ENCODE measurements at places on chromosomes 13 and 19. TPM values are rescaled to one million over a fixed set of nuclear protein-coding genes. Genes with fewer than 3 reads are reported as not detected.

DNA sequence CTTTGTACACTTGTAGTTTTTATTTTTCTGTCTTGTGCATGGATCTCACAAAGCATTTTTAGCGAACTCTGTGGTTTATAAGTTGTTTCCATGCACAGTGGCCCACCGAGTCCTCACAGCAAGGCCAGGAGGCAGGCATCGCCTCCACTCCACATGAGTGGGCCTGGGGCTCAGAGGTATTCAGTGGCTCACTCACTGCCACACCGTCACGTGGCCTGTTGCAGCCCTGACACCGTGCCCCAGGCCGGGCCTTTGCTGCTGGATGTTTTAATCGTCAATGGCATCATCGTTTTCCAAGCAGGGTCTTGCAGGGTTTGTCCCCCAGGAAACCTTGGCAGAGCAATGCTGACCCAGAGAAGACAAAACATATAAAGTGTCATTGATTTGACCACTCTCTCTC, 59.8 kb downstream of the SPACA7 start:
- DNase-seq, result no peak

DNA sequence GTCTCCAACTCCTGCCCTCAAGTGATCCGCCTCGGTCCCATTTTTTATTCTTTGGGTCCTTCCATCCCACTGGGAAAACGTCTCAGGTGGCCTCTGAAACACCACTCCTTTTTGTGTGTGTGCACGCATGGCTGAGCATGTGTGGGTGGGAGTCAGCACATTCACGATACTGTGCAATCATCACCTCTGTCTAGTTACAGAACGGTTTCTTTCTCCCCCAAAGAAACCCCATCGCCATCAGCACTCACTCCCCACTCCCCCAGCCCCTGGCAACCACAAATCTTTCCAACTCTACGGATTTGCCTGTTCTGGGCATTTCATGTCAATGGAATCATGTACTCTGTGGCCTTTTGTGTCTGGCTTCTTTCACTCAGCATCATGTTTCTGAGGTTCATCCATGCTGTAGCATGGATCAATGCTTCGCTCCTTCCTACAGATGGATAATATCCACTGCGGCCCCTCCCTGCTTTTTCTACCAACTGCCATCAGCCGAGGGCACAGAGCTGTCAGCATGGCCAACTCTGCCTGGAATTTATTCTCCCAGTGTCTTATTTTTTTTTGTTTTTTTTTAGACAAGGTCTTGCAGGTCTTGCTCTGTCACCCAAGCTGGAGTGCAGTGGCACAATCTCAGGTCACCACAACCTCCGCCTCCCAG, 9.7 kb downstream of the F2RL3 start:
- no peak for DNase-seq

DNA sequence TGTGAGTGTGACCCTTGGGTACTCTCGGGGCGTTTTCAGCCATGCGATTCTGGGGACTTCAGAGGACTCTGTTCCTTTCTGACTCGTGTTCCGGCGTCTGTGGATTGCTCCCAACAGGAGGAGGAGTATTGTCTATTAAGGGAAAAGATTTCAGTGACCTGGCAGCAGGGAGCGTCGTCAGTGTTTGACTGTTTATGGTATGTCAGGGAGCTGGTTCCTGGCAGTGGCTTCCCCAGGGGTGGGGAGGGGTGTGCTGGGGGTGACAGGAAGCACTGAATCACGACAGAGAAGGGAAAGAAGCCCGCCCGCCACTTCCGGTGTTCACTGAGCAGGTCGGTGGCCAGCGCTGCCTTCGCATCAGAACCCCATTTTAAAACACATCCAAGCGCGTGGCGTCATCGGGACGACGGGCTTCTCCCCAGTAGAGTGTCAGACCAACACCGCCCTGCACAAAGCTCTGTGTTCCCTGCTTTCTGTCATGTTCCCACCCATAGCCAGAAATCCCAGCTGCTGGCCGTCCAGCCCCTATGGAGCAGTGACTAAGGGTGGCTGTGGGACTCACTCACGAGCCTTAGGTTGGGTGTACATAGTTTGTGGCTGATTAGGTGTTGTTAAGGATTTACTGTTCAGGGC, 33.8 kb downstream of the COL4A2 start:
- DNase-seq, result no peak

DNA sequence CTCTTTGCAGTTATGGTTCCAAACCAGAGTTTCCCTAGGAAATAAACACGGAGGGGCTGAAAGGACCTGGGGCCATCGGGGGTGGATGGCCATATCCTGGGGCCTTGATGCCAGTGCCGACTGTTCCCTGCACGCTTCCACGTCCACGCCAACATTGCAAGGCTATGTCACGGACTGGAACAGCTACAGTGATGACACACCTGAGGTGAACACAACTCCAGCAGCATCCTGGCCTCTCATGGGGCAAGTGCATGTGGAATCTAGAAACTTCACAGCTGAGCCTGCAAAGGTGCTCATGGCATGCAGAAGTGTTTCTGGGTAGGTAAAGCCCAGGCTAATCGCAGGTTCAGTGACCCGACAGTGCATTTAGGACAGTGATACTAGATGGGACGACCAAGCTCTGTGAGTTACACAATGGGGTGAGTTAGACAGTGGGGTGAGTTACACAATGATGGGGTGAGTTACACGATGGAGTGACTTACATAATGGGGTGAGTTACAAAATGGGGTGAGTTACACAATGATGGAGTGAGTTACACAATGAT, 52.0 kb upstream of the GAS6 start:
- DNase-seq, result no peak

DNA sequence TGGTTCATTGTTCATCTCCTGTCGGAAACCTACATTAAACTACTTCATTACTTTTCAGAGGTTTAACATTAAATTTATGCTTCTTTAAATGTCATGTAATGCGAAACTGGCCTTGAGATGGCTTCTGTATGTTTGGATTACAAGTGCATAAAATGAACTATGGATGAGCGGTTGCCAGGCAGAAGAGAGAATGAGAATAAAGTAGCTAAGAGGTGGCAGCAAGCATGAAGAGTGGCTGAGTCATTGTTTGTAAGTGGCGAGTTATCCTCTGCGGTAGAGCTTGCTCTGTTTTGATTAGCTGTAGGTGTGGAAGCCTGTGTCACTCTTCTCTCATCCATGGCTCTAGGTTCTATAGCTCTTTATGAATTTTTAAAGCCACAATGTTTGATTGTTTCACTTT, 1139.6 kb upstream of the PCDH9 start:
- DNase-seq, result no peak

GRCh38 chr19:917323-918151, at the start of gene KISS1R:
Gene KISS1R (plus strand): TSS chr19:917333. CDS start chr19:917503, 170 bp downstream.
- no peak for DNase-seq

DNA sequence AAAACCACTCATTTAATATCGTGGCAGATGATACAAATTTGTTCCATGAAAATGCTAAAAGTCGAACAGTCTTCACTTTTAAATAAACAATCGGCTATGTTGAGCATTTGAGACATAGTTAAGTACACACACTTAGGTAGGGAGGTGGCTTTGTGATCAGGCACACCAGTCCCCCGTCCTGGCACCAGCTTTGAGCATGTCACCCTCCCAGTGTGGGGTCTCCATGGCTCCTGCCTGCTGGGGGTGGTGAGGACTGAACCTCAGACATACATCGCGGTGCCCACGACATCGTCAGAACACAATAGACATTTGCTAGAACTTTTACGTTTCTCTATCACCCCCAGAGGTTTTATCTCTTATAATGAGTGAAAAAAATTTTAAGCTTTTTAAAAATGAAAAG, 62.0 kb downstream of the RFX2 start:
- DNase-seq, result no peak

- no peak for DNase-seq
Measured at GRCh38 chr19:38527466-38528136, 90.2 kb downstream of the MAP4K1 start.

DNA sequence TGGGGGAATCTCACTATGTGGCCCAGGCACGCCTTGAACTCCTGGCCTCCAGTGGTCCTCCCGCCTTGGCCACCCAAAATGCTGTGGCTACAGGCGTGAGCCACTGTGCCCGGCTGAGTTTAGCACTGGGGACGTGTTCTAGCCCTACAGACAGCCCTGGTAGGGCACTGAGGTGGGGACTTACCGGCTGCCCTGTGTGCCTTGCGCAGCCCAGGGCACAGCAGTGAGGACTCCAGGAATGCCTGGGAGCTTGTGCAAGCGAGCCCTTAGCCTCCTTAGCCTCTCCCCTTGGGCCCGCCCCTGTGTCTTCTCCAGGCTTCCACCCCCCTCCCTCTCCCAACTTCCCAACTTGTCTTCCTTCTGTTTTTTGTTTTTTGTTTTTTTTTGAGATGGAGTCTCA, 21.0 kb downstream of the CCNE1 start:
- DNase-seq, result no peak

DNA sequence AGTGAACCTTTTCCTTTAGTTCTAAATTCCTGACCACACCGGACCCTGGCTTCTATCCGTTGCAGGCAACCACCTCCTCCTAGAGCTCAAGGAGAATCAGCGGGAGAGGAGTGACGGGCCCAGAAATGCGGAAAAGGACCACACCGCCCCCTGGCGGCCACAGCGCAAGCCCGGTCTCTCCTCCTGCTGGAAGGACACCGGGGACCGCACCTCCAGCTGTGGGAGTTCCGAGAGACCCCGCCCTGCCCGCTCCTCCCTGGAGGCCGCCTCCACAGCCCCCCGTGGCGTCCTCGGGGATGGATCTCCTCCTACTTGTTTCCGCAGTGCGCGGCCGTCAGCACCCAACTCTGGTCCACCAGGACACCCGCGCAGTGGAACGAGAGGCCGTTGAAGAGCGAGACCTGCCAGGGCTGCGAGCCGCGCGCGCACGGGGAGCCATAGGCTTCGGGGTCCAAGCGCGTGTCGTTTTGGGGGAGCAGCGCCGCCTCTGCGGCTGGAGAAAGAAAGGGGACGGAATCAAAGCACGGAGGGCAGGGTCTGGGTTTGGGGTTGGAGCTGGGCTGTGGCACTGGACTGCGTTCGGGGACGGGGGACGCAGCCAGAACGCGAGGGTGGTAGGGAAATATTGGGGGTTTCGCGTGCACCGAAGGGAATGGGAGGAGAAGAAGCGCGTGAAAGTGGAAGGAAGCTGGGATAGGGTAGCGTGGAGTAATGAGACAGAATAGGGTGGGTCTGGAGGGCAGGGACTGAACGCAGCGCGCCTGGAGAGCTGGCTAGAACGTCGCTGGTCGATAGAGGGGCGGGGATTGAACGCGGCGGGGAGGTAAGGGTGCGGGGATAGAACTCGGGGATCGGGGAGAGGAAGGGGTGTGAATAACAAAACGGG, 2.5 kb downstream of the KLK10 start:
- DNase-seq, result no peak

- no peak for DNase-seq
Measured at GRCh38 chr13:41916173-41916954, 44.5 kb downstream of the VWA8 start.

- no peak for DNase-seq
Measured at GRCh38 chr13:110912651-110913051, 2.2 kb downstream of the ANKRD10 start.

GRCh38 chr13:40657307-40657706, 9.1 kb downstream of the FOXO1 start:
- no peak for DNase-seq

DNA sequence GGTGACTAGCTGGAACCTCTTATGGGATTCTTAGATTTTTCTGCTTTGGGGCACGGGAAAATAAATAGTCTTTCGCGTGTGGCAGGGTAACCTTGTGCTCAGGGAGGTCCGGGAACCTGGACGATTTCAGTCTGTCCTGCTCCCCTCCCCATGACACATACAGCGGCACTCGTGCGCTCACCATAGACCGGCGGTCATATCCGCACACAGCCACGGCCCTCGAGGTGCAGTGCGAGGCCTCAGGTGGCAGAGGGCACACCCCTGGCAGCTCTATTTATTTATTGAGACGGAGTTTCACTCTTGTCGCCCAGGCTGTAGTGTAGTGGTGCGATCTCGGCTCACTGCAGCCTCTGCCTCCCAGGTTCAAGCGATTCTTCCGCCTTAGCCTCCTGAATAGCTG, 3.0 kb downstream of the ONECUT3 start:
- no peak for DNase-seq

PLK5 gene
- 0.19 TPM for total RNA-seq

LILRA2 gene
- 0.76 TPM for total RNA-seq

CCDC8 gene
- 0.59 TPM for total RNA-seq

POU2F2 gene
- total RNA-seq, result not detected

PDE4C gene
- not detected for total RNA-seq

ZNF71 gene
- total RNA-seq, result 3.0 TPM

Measured in esophagus squamous epithelium (tissue), 5 donors.